COLO829 (cell line): ENCODE measurements at places on chromosomes 16 and 17.

GRCh38 chr17:73824321-73824720 lies 180.1 kb upstream of the SDK2 start:
- no peak for DNase-seq

- DNase-seq: no peak
Measured at GRCh38 chr16:56697456-56698155, 15.3 kb downstream of the MT1X start.

- no peak for DNase-seq
Measured at GRCh38 chr17:53571342-53571741, 251.4 kb upstream of the KIF2B start.

DNA sequence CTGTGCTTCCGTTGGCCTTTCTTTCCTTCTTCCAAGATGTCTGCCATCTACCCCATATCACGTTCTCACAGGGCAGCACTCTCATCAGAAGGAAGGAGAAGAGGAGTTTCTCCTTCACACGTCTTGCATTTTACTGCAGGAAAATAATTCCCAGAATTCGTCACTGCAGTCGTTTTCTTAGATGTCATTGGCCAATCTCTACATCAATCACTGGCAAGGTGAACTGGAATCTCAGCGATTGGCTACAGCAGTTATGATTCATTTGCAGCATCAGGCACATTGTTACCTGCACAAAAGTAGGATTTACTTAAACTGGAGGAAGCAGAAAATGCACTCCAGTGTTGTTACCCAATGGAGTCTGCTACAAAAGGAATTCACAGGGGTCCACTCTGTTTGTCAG lies 277.2 kb upstream of the RBFOX1 start:
- no peak for DNase-seq

DNA sequence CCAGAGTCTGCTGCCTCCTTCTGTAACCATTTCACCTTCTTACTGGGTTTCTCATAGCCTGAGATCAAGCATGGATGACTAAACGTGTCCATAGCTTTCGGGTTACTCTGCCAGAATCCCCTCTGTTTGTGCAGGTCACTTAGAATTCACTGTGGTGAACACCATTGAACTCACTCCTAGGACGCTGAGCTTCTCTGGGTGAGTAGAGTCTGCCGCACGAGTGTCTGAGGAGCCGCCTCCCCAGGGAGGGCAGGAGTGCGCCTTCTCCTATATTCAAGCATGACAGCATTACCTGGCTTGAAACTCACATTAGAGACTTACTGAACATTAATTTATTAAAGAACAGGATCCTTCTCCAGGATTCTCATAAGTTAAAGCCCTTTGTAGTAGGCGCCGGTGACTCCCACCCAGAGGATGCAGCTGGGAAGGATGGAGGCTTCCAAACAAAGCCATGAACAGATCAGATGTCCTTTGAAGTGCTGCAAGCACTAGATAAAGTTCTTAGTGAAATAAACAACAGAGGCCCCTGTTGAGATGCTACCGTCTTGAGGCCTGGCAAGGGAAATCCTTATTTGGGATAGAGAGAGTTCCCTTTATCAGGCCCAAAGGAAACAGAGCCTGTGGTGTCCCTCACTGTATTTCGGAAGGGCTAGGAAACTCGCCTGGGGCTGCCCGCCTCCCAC lies 144.6 kb upstream of the PLCG2 start:
- DNase-seq: peak; percentile 34

GRCh38 chr16:78784771-78785170 lies 685.3 kb downstream of the WWOX start:
- no peak for DNase-seq

- no peak for DNase-seq
Measured at GRCh38 chr17:54180950-54181349, 358.2 kb downstream of the KIF2B start.

GRCh38 chr17:2421315-2422147 lies 20.7 kb upstream of the MNT start:
- DNase-seq: no peak

DNA sequence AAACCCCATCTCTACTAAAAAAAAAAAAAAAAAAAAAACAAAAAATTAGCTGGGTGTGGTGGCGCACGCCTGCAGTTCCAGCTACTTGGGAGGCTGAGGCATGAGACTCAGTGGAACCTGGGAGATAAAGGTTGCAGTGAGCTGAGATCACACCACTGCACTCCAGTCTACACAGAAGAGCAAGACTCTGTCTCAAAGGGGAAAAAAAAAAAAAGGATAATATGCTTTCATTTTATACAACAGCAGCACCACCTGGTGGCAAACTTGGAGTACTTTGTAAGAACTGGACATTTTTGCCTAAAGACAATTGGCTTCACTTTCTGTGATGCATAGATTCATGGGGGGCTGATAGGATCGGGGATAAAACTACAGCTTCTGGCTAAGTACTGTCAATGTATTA lies 8.5 kb downstream of the CHTF8 start:
- peak; percentile 36 for DNase-seq

DNA sequence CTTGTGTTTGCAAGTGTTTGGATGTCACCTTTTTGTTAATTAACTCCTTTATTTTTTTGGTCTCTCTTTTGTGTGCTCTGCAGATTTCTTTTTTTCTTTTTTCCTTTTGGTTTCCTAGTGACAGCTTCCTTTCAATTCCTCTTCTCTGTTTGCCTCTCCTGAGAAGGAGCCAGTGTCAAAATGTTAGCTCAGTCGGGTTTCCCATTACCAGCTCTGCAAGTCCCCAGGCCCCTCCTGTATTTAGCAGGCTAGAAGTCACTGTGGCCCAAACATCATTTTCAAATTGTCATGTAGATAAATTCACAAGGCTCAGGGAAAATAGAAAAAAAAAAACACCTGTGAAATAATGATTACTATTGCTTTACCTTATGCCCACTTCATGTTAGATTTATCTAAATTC lies 1621.6 kb downstream of the CDH8 start:
- DNase-seq: no peak

DNA sequence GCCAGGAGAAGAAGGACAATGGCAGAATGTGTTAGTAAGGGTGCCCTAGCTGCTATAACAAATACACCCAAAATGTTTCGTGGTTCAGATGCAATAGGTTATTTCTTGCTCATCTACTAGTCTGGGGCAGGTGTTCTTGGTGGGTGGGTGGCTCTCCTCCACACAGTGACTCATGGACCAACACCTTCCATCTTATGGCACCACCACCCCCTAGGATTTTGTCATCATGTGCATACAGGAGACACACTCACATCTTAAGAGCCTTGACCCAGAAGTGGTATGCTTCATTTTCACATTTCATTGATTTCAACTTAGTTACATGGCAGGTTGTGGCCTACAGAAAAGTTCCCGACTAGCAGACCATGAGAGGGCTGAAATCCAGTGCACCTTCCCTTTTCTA lies 114.7 kb downstream of the AMFR start:
- no peak for DNase-seq

- no peak for DNase-seq
Measured at GRCh38 chr16:51665436-51665998, 514.4 kb upstream of the SALL1 start.

DNA sequence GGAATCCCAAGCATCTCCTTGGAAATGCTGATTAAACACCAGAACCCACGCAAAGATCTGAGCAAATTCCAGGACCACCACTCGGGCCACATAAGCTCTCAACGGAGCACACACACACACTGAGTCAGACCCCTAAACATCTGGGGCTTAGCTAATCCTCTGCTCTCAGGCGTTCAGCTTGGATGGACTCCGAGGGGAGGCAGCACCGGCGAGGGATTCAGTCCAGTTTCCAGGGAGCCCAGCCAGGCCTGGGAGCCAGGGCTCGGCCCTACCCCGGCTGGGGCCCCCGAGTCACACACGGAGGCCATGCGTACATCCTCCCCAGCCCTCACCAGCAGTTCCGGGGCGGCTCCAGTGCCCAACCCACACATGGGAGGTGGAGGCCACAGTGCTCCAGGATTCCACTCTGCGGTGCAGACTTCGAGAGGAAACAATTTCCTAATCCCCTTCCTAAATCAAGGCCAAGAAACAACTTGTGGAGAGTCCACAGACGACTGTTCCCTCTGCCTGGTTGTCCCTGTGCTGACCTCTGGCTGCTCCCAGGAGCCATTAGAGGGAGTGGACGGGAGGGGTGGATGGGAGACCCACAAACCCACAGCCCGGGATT lies 70.5 kb downstream of the GAS7 start:
- no peak for DNase-seq

- no peak for DNase-seq
Measured at GRCh38 chr16:51426276-51426675, 275.2 kb upstream of the SALL1 start.

DNA sequence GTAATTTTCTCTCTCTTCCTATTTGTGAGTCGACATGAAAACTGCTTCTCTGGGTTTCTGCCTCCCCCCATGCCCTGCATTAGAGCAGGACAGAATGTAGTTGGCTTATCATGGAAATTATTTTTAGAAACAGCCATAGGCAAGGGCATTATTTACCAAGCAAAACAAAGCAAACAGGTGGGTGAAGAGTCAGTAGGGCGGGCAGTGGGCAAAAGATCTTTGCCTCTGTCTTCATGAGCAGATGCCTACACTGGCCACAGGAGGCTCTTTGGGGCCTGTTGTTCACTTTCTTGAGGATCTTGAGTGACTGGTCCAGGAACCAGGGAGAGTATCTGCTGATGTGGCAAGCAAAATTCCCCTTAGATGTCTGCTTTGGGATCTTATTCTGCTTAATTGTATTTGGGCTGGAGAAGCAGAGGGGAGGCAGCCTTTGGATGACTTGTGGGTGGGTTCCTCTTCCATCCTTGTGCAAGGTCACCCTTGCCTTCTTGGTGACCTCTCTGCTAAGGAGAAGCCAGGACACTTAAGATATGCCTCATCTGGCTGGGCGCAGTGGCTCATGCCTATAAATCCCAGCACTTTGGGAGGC lies 42.5 kb upstream of the CLEC19A start:
- DNase-seq: no peak

- no peak for DNase-seq
Measured at GRCh38 chr17:83145358-83145738, 65.9 kb downstream of the METRNL start.

GRCh38 chr17:16352303-16352666 lies 984 bp downstream of the CENPV start:
- no peak for DNase-seq

- DNase-seq: no peak
Measured at GRCh38 chr16:78386557-78387324, 287.3 kb downstream of the WWOX start.

DNA sequence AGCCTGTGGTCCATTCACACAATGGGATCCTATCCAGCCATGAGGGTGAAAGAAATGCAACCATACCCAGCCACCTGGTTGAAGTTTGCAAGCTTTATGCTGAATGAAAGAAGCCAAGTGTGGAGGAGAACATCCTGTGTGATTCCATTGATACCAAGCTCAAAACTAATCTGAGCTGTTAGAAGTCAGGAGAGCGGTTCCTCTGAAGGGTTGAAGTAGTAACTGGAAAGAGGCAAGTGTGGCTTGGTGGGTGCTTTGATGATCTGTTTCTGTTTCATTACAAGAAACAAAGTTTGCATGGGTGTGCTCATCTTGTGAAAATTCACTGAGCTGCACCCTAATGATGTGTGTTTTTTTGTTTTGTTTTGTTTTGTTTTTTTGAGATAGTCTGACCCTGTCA lies 99.4 kb downstream of the SALL1 start:
- no peak for DNase-seq
